Psoas muscle (tissue), 8 donors: ENCODE measurements at places on chromosomes 7 and 10. TPM values are rescaled to one million over a fixed set of nuclear protein-coding genes. Genes with fewer than 3 reads are reported as not detected.

Gene SLC29A4
- 0.77 TPM for total RNA-seq

DNA sequence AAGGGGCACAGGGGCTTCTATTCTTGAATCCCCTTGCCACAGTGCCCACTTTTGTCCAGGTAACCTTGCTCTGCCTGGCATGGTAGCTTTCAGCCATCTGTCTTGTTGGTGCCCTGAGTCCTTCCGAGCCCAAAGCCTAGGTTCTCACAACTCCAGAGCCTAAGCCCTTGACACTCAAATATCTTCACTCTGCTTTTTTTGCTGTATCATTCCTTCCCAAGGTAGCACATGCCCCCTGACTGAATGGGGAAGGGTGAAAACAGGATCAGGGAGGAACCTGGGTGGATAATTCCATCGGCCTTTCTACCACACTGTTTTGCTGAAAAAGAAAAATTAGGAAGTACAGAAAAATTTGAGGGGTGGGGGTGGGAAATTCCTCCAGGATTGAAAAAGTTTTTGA lies 37.6 kb downstream of the LDB3 start:
- no peak for DNase-seq

Gene ABCB8
- total RNA-seq: 18.4 TPM

- peak; percentile 78 for DNase-seq
Measured at GRCh38 chr7:95213809-95214492, 110.4 kb downstream of the PON1 start.

GRCh38 chr7:85000735-85001350 lies 186.0 kb downstream of the SEMA3D start:
- no peak for DNase-seq

DNA sequence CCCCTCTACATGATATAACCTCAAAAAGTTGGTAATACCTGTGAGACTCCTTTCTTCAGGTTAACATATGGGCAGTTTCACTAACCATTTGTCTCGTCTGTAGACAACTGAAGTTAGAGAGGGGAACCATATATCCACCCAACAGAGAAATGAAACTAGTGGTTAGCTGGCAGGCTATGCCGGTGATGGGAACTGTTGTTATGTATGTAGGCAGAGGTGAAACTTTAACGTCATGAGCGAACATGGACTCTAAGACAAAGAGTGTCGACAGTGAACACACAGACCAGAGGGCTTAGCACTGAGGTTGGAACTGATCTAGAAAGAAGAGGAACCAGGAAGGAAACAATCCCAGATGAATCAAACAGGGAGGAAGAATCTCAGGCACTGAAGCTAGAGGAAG lies 112.4 kb downstream of the ELMO1 start:
- no peak for DNase-seq

DNA sequence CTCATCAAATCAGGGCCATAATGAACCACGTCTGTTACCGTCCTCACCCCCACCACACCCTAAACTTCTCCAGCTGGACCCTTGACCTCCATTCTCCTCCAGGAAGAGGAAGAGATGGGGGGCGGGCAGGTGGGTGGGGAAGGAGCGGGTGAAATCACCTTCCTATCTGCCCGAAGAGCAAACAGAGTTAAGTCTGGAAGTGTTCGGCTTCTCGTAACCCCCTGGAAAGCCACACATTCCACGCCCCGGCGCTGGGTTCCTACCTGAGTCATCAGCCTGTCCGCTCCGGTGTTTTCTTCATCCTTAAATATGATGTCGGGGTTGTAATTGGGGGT lies 736 bp downstream of the SHH start:
- DNase-seq: no peak

DNA sequence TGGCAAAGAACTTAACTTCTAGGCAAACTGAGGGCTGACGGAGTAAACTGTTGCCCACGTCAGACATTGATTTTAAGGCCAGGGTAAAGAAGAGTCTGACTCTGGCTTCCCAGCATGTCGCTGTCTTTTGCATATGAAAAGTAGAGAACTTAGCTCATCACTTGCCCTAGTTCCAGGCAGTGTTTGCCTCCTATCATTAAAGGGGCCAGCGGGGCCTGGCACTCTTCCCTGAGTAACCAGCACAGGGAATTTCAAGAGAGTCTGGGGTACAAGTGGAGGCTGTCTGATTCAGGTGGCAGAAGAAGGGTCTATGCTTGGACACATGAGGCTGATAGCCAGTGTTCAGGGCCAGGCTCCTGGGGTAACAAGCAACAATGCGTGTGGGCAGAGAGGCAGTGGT lies 4.8 kb downstream of the DENND2A start:
- no peak for DNase-seq

DNA sequence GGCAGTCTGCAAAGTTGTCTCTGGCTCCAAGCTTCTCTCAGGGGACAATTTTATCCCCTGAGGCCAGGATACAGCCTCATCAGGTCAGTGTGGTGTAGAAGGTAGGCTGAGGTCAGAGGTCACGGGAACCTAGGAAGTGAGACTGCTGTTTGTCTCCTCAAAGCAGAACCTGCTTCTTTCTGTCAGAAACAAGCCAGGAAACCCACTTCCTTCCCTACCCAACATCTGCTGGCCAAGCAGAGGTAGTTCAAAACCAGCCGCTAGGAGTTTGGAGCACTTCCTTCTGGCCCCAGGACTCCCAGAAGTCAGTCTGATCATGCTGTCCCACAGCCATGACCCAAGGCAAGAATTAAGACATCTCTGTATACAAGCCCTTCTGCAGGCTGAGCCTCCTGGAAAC lies 12.2 kb downstream of the CLRN3 start:
- no peak for DNase-seq

- no peak for DNase-seq
Measured at GRCh38 chr10:126876456-126876855, 28.8 kb upstream of the DOCK1 start.

- DNase-seq: no peak
Measured at GRCh38 chr7:17440831-17441230, 142.4 kb downstream of the AHR start.

- no peak for DNase-seq
Measured at GRCh38 chr10:59513558-59513957, 151.2 kb upstream of the FAM13C start.

GRCh38 chr10:124092250-124092859 lies 1.0 kb downstream of the CHST15 start:
- peak; percentile 68 for DNase-seq

Gene PTN
- total RNA-seq: 0.32 TPM

GRCh38 chr10:51521605-51522004 lies 177.8 kb downstream of the CSTF2T start:
- no peak for DNase-seq

DNA sequence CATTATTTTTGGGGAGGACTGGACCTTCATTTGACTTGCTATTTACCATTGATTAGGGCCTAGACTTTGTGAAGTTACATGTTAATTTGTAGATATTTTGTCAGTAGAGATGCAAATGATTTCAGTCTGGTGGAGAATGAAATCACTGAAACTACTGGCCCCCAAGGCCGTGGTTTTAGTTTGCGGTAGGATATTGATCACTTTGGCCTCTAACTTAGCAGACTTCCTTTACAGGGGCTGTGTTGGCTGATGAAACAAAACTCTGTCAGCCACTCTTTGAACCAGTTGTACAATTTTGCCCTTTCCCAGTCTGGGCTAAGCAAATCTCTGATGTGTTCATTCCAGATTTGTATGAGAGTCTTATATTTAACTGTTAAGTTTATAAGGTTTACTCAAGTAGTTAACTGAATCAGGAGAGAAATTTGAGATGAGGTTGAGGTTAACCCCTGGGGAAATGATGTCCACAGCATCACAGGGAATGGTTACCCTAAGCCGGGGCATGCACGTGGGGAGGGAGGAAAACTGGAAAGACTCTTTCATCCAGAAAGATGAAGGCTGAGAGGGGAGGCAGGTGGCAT lies 105.7 kb upstream of the INSIG1 start:
- no peak for DNase-seq

Gene CALY
- total RNA-seq: not detected
